ENCODE measurements at places on chromosomes 12 and 14.
A peak's percentile ranks its signal among the peaks of the same experiment; 100 is the strongest.

GRCh38 chr14:75610834-75611233 is 32.4 kb downstream of the FLVCR2 start:
- no peaks in the 10 kb centered on the region for H3K36me3 ChIP-seq
- peak; percentile 89 for DNase-seq
- H3K4me3 ChIP-seq: no peak overlapping the region
- H3K27me3 ChIP-seq: no peaks in the 10 kb centered on the region

DNA sequence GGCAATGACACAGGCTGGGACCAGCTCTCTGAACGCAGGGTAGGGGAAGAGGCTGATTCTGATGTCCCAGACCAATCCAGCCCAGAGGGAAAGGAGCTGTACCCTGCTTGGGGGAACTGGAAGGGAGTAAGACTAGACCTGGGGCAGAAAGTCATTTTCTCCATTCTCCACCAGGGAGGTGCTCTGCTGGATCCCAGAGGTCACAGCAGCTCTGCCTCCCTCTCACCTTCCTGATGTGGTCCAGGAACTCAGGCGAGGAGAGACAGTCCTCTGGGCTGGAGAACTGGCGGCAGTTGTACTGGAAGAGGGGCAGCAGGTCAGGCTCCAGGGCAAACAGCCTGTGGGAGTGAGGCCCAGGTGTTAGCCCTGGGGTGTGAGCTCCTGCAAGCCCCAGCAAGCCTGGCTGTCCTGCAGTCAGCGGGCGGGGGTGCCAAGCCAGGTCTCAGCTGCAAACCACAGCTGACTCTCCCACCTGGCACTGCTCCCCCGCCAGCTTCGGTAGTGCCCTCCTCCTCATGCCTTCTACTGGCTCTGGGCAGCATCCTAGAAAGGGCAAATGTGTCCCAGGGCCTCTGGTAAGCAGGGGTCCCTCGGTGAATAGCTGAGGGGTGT is 1.9 kb downstream of the NGB start:
- H3K36me3 ChIP-seq: no peaks in the 10 kb centered on the region
- no peak overlapping the region for H3K4me3 ChIP-seq
- peaks cover 33% of the 10 kb centered on the region for H3K27me3 ChIP-seq
- DNase-seq: no peak
- H3K27ac ChIP-seq: no peak overlapping the region

DNA sequence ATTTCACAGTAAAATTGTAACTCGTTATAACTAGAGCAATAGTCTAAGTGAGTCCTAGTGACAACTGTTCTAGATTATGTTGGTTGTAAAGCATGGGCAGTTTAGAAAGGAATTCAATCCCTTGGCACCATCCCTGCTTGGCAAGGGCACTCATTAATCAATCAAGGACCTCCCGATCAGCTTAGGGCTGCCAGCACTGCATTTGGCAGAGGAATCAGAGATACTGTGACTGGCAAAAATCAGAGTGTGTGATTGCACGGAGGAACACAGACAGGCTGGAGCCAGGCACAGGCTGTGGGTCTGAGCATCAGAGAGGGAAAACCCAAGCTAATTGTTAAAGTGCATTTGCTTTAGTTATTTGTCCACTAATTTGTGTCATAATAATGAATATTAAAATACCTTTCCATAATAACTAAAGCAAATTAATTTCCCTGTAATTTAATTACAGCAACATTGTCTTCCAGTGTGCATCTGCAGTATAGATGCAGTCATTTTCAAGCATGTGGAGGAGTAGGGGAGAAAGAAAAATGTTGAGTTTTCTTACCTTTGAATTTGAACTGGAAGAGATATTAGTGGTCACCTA is 3.2 kb upstream of the EGLN3 start:
- H3K36me3 ChIP-seq: no peaks in the 10 kb centered on the region
- no peak overlapping the region for H3K4me3 ChIP-seq
- DNase-seq: no peak
- no peak overlapping the region for H3K27ac ChIP-seq
- H3K4me1 ChIP-seq: peaks cover 8% of the 10 kb centered on the region
- peaks cover 8% of the 10 kb centered on the region for H3K27me3 ChIP-seq

- no peaks in the 10 kb centered on the region for H3K27me3 ChIP-seq
- no peak for DNase-seq
- no peaks in the 10 kb centered on the region for H3K36me3 ChIP-seq
These were observed 82.3 kb downstream of the KCNMB4 start for GRCh38 chr12:70448371-70448770.

DNA sequence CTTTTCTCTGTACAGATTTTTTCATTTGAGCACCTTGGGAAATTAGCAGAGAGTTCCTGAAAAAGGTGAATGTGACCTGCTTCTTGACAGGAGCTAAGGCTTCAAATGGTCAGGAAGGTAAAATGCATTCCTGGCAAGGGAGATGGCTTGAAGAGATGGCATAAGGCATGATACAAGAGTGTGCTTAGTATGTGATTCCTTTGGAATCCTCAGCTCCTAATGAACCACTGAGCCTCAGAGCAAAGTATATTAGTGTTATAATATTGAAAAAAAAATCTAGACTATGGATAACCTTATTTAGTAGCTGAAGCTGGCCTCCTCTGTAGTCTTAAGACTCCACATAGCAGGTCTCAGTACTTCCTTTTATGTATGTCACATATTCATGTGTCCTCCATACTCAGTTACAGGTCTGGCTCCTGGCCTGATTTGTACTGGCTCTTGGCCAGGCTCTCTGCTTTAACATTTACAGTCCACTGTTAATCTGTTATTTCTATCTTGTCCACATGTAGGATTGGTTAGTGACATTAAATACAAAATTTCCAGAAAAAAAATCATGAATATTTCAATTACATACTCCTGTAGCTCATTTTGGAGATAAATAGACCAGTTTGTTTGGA is 17.9 kb downstream of the TOGARAM1 start:
- no peak overlapping the region for H3K4me3 ChIP-seq
- no peaks in the 10 kb centered on the region for H3K36me3 ChIP-seq
- no peaks in the 10 kb centered on the region for H3K4me1 ChIP-seq
- DNase-seq: no peak
- no peaks in the 10 kb centered on the region for H3K27me3 ChIP-seq

DNA sequence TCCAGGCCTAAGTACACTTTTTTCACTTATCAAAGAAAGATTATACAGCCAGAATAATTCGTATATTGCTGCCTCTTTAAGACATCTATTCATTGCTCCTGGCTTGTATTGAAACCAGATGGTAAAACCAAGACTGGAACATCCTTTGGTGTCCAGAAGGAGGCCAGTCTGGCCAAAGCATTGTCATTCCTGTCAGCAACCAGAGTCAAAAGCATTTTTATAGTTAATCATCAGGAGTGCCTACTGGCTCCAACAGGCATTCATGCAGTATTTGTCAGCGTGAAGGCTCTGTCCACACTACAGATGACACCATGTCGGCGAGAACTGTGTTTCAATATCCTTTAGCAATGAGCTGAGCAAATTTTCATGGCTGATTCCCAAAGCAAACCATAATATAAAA is 118.0 kb upstream of the G2E3 start:
- no peak overlapping the region for H3K4me3 ChIP-seq
- H3K36me3 ChIP-seq: no peaks in the 10 kb centered on the region
- DNase-seq: no peak

- no peaks in the 10 kb centered on the region for H3K27me3 ChIP-seq
- no peaks in the 10 kb centered on the region for H3K36me3 ChIP-seq
- no peak overlapping the region for H3K4me3 ChIP-seq
- peaks cover 24% of the 10 kb centered on the region for H3K4me1 ChIP-seq
- peak overlapping the region; percentile 99 for H3K27ac ChIP-seq
These were observed 78.8 kb upstream of the SLC38A4 start for GRCh38 chr12:46904406-46905238.

DNA sequence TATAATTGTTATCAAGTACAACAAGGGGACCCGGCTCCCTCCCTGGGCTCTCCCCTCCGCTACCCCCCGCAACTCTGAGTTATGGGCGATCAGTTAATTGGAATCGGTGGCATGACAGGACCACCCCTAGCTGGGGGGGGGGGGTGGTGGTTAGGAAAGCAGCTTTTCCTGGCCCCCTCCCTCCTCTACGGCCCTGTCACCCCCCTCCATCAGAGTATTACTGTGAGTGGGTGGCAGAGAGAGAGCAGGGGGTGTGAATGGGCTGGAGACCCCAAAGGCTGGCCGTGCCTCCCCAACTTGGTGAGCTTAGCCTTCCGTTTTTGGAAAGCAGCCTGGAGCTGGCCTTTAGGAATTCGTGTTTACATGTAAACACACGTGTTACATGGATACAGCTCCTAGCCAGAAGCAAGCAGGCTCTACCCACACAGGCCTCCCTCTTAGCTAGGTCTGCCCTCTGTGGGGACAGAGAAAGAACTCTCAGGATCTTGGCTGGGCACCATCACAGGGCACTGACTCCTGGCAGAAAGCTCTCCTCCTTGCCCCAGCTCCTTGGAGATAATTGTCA is 1.1 kb upstream of the HOXC4 start:
- no peaks in the 10 kb centered on the region for H3K36me3 ChIP-seq
- H3K27me3 ChIP-seq: peaks cover 86% of the 10 kb centered on the region
- DNase-seq: no peak
- H3K4me1 ChIP-seq: no peaks in the 10 kb centered on the region

GRCh38 chr12:46521145-46521544 is 148.6 kb upstream of the SLC38A2 start:
- no peak overlapping the region for H3K27ac ChIP-seq
- no peak overlapping the region for H3K4me3 ChIP-seq
- H3K4me1 ChIP-seq: peaks cover 18% of the 10 kb centered on the region
- H3K36me3 ChIP-seq: no peaks in the 10 kb centered on the region
- DNase-seq: no peak

Data from trophoblast cell (in vitro differentiated cells and primary cell).